Left colon (tissue), 2 donors: ENCODE measurements at places on chromosomes 1 and 21.

GRCh38 chr1:208176649-208177048 lies 67.5 kb downstream of the PLXNA2 start:
- no peak for DNase-seq

DNA sequence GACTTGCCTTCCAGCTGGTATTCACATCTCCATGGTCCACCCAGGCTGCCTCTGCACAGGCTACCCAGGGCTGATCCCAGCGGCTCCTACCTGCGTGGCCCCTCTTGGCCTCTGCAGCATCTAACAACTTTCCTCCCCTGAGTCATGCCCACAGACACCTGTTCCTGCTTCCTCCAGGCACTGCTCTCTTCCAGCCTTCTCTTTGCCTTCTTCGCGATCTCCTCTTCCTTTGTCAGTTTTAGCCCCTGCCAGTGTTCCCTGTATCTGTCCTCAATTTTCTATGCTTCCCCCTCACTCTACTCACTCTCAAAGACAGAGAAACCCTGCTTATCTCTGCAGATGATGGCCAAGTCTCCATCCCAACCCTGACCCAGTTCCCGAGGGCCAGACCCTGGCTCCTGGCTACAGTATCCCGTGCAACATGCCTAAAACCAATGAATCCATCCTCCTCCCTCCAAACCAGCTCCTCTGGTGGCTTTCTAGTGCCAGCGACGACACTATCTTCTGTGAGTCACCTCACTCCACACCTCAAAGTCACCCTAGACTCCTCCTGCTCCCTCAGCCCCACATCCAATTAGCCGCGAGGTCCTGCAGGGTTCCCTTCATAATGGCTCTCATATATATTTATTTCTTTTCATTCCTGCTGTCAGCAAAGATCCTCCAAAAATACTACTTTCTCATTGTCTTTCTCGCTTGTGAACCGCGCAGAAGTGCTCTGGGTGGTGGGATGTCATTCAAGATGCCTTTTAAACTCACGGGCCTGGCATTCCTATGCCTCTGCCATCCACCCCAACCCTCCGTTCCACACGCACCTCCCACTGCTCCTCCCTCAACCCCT lies 259.2 kb downstream of the TOMM20 start:
- no peak for DNase-seq

GRCh38 chr1:244304656-244305055 lies 147.1 kb downstream of the ADSS2 start:
- DNase-seq = no peak

DNA sequence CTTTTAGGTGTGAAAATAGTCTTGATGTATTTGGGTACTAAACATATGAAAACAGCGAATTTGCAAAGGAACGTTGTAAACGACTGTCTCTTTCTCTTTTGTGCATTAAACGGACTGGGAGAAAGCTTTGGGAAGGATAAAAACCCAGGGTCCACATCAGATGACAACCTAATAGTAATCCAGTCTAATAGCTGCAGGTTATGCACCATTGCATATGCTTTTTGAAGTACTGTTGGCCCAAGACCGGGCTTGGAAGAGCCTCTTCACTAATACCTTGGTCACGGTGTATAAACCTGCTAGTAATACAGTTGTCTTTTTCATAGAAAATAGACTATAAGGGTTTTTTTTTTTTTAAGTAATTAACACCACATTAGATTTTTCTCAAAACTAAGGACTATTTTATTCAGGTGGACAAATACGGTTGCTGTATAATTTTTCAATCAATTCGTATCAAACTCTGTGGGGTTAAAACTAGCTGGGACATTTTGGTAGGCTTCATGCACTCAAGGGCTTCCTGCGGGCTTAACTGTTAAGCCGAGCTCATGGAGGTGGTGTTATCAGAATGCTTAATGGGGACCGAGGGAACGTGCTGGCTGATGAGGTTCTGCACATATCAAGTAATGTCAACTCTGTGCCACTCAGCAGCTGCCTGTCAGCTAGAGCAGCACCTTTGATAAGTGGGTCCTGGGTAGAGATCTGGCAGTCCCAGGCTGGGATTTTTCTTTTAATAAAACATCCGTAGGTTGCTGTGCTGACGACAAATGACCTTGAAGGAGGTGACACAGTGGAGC lies 2.1 kb downstream of the RYR2 start:
- no peak for DNase-seq

GRCh38 chr1:204731985-204732575 lies 46.5 kb upstream of the LRRN2 start:
- no peak for DNase-seq

DNA sequence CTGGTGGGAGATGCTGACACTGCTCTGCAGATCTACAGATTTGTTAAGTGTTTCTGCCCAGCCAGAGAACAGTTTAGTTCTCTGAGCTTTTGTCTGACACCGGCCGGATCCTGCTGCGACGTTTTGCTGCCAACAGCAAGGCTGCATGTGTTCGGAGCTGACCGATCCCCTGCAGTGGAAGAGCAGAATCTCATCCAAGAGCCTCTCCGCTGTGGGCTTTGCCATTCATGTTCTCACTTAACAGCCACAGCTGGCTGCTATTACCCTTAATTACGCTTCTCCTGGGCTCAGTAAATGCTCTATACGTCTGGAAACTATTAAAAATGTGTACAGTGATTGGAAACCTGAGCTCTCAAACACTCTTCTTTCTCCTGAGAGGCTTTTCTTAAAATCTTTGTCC lies 105.3 kb downstream of the BCAR3 start:
- DNase-seq = no peak

- no peak for DNase-seq
Observed at GRCh38 chr1:30336550-30337323, 386.6 kb downstream of the MATN1 start.

GRCh38 chr21:44199448-44199847 lies 41.3 kb downstream of the ICOSLG start:
- DNase-seq = peak; percentile 16
